ENCODE measurements at places on chromosomes 2 and 18. TPM values are rescaled to one million over a fixed set of nuclear protein-coding genes. Genes with fewer than 3 reads are reported as not detected.
A peak's percentile ranks its signal among the peaks of the same experiment; 100 is the strongest.

DNA sequence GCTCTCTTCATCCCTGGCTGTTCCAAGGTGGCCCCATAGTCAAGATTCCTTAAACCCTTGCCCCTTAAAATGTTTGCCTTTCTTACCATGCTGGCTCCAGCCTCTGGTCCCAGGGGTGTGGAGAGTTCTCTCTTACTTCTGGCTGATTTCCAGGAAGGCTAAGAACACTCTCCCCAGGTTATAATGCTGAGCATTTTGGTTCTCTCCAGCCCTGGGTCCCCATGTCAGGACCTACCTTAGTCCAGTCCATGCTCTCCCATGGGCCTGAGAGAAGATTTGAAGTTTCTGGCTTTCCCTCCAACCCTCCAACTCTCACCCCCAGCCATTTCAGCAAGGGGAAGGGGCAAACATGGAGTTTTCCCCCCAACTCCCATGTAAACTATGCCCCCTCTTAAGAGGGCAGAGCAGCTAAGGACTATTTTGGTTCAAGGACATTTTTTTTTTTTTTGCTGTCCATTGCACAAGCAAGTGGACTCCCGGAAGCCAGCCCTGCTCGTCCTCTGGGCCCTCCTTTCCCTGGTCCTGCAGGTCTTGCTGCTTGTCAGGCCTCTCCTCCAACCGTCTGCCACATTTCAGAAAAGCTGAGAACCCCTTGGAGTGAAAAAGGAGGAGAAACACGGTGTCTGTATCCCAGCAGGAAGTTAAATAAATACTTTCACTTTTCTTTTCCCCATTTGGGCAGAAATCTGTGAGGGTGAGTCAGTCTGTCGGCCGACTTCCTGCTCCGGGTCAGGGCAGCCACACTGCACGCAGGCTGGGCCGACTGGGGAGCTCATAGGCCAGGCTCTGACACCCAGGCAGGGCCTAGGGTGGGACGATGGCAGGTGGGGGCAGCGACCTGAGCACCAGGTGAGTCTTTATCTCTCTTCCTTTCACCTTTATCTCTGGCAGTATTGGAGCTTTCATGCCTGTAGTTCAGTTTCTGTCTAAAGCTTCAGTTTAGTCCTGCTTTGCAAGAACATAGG is at the start of gene SP140L:
SP140L (plus strand) TSS at position 741 of the 965 bp plus-strand sequence; CDS start at position 818, 77 bp downstream.
- peak; percentile 94 for DNase-seq

GRCh38 chr2:182726473-182726872 is 10.4 kb downstream of the DNAJC10 start:
- no peak for DNase-seq

- DNase-seq, result peak; percentile 97
Observed at GRCh38 chr2:127408004-127408806, 10.0 kb upstream of the PROC start.

GRCh38 chr2:43701111-43701510 is 24.9 kb upstream of the C1GALT1C1L start:
- DNase-seq, result no peak

- DNase-seq, result no peak
Observed at GRCh38 chr2:64168201-64168600, 24.0 kb upstream of the PELI1 start.

GRCh38 chr18:58492891-58493469 is 135.9 kb downstream of the ALPK2 start:
- peak; percentile 30 for DNase-seq

Gene WDR43
- 57.8 TPM for total RNA-seq

Gene SERPINB4
- total RNA-seq, result not detected

Gene HOXD13
- total RNA-seq, result not detected

Gene ANKRD29
- total RNA-seq, result 24.2 TPM

Gene DNAH7
- total RNA-seq, result 1.4 TPM
